ENCODE measurements at places on chromosomes 11 and 22.

- DNase-seq: no peak
Measured at GRCh38 chr11:61181489-61181888, 20.3 kb upstream of the VPS37C start.

GRCh38 chr11:128900468-128900867 lies 9.3 kb downstream of the KCNJ5 start:
- DNase-seq: no peak

DNA sequence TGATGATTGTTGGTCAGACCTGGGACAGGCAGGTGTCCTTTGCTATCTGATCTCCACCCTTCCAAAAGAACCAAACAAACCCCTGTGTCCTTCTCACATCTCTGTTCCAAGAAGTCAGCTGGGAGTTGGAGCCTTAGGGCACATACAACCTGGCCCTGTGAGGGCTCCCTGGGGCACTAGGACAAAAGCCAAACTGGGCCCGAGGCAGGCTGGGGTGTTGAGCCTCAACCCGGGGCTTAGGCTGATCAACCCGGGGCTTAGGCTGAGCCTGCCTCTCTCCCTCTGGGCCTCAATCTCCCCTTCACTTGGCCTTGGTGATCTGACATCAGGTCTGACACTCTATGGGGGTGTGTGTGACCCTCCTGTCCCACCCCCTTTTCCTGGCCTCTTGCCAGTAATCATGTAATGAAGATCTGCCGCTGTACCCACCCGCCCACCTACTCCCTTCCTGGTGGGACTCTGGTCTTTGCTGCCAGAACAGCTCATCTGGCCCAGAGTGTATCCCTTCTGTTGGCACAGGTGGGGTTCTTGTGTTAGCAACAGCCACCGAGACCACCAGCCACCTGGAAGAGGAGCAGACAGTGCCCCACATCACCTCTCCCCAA lies 22.8 kb upstream of the UVRAG start:
- no peak for DNase-seq

DNA sequence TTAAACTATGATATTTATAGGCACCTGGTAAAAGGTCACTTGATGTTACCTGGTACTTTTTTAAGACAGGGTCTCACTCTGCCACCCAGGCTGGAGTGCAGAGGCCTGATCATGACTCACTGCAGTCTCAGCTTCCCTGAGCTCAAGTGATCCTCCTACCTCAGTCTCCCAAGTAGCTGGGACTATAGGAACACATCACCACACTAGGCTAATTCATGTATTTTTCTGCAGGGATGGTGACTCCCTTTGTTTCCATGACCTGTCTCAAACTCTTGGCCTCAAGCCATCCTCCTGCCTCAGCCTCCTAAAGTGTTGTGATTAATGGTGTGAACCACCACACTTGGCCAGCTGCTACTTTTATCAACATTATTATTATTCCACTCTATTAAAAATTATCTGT lies 47.6 kb downstream of the OR4C45 start:
- DNase-seq: no peak

DNA sequence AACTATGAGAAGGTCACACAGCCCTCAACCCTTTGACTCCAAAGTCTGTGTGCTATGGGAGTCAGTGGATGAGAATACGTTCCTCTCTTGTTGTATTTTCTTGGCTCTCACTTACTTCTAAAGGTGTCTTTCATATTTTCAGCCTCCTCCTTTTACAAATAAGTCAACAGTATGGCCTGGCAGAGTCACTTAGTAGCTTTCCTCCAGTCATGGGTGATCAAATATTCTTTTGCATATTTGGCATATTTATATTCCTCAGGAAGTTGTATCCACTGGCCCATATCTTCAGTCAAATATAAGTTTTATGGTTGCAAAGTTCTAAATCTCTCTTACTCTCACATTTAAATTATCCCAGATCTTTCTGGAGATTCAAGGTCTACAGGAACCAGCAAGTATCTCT lies 327.5 kb downstream of the ETS1 start:
- DNase-seq: no peak

- no peak for DNase-seq
Measured at GRCh38 chr11:103315248-103315647, 206.0 kb downstream of the DYNC2H1 start.

- no peak for DNase-seq
Measured at GRCh38 chr22:38843657-38844314, at the start of gene NPTXR. TSS of gene NPTXR (minus strand) at chr22:38844028.

- no peak for DNase-seq
Measured at GRCh38 chr11:44333271-44334218, 23.6 kb upstream of the ALX4 start.

DNA sequence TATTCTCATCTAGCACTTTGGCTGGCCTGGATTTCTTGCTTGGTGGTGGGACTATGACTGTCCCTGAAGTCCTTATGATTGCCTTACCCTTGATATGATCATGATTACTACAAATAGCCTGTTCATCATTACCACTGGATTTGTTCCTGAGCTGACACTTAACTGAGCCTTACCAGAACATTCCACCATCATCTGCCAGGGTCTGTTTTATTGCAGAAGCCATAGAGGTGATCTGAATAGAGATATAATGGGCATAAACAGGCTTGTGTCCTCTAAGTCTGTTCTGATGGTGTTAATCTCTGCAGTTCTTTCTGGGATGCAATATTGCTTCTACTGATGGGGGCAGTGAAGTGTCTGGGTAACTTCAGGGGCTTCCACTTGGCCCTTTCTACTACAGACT lies 12.4 kb upstream of the ALG8 start:
- DNase-seq: no peak

DNA sequence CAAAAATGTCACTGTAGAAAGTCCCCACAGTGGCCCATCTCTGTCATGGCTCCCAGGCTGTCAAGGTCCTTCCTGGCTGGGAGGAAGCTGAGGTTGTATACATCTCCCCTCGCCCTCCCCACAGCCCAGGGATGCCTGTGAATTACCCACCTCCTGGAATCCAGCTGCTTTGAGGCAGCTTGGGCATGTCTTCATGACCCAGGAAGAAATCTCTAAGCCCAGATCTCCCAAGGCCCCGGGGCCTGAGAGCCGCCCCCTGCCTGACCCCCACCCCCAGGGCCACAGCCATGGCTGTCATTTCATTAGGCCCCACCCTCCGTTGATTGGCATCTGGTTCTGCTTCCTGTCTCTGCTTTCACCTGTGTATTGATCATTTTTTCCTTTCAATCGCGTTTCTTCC lies 207.5 kb downstream of the TBC1D22A start:
- no peak for DNase-seq

DNA sequence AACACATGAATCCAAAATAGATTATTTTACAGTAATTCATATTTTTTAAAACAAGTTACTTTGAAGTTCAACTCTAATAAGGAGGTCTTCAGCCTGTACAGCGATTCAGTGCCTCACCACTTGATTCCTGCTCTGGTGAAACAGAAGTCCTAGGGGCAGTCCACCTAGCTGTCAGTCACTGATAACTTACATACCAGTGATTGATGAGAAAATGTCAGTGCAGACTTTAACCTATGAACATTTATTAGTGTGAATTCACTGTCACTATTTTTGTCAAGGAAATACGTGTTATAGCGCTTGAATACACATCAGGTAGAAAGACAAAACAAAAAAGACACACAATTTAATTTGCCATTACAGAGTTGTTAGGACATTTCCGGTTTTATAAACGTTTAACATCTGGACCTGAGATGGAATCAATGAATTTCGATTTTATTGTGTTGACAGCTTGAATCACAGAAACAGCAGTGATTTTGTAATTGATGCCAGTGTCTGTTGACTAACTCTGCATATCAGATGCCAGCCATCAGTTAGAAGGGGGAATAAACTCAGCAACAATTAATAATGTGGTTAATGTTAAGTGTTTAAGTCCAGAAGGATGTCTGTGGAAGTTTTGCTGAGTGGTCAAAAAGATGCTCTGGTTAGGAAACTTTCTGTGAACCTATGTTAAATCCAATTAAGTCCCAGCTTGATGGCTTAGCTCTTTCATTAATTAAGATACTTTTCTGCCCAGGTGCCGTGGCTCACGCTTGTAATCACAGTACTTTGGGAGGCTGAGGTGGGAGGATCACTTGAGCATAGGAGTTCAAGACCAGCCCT lies 34.5 kb downstream of the ELF5 start:
- no peak for DNase-seq

DNA sequence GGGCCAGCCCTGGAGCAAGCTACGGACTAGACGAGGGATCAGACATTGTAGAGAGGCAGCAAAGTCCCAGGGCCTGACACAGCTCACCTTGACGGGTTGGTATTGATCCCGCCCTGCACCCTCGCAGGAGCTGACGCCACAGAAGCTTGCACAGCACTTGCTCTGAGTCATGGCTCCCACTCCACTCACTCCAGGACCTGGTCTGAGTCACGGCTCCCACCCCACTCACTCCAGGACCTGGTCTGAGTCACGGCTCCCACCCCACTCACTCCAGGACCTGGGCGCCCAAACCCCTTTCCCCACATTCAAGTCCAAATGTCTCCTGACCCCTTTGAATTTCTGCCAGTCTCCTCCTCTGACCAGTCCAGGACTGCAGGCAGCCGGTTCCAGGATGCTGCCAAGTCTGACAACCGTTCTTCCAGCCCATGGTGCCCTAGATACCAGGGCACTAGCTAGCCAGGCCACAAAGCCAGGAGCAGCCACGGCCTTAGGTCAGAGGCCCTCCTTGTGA lies 6.0 kb upstream of the PNPLA5 start:
- DNase-seq: no peak

DNA sequence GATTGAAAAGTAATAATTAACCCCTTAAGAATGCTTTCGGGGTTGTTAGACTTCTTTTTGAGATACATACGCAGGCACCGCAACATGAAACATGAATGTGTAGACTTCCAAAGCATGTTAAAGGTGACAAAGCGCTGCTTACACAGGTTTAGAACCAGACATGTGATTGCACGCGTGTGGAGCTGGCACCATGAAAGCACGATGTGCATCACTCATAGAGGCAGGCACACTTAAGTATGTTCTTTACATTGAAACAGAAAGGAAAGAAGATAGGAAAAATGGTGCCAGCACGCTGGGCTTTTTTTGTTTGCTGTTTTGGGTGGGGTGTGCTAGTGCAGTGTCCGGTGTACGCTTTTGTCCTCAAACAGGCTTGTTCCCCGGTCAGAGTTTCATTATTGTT lies 83.6 kb upstream of the PPARA start:
- no peak for DNase-seq

DNA sequence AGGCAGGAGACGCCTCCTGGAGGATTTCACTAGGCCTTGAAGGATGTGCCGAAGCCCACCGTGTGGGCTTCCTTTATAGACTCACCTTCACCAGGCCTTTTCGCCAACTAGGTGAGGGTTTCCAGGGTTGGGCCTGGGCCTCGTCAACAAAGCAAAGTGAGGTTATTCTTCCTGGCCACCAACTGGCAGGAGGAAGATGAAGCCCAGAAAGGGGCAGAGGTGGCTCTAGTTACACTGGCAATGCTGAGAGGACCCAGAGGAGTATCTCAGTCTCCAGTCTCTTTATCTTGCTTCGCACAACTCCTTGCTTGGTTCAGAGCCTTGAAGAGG lies 404 bp upstream of the RELT start:
- DNase-seq: no peak

- DNase-seq: no peak
Measured at GRCh38 chr11:131279654-131280384, 90.6 kb upstream of the NTM start.

GRCh38 chr11:76680518-76681425 lies 10.2 kb upstream of the LRRC32 start:
- DNase-seq: peak; percentile 80

DNA sequence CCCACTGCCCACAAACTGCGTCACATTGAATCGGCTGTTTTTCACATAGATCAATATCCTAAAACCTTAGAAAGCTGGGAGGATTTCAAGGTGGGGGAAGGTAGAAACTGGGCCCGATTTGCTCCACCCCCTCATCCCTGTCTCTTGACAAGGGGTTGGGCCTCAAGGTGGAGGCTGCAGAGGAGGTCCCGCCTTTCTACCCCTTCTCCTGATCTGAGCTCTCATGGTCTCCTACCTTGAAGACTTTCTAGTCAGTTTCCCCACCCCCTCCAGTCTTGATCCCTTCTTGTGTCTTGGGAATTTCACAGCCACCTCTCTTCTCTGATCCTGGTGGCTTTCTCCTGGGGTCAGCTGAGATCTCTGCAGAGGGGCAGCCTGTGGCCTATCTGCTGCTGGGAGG lies 4.5 kb upstream of the STARD10 start:
- no peak for DNase-seq

DNA sequence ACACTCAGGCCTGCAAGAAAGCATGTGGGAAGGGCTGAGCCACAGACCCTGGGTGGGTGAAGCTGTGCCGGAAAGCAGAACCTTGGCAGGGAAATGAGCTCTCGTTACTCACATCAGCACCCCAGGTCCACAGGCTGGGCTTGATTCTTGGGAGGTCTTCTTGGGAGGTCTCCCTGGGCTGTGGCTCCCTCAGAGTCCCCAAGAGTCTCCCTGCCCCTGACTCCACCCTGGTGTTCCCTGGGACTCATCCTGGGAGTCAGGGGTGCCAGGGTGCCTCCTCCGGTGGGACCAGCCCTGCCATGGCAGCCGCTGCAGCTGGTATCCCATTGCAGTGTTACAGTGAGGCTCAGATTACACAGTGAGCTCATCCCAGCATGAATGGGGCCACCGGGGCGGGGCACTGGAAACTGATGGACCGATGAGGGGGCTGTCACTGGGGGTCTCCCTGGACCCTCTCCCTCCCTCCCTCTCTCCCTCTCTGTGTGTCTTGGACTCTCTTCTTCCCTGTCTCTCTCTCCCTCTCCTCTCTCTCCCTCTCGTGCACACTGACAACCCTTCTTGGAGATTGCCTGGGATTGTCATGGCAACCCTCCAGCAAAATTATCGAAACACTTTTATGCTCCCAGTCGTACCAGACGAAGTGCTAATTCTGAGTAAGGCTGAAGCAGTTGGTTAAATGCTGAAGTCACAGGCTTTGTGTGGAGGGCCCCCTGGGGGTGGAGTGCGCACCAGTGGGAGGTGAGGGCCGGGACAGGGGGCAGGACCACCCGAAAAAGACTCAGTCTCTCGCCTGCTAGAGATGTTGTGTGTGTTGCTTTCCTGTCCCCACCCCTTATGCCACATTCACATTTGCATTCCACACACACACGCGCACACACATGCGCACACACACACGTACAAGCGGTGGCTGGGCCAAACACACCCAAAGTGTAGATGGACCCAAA lies 8.6 kb upstream of the C11orf96 start:
- no peak for DNase-seq

DNA sequence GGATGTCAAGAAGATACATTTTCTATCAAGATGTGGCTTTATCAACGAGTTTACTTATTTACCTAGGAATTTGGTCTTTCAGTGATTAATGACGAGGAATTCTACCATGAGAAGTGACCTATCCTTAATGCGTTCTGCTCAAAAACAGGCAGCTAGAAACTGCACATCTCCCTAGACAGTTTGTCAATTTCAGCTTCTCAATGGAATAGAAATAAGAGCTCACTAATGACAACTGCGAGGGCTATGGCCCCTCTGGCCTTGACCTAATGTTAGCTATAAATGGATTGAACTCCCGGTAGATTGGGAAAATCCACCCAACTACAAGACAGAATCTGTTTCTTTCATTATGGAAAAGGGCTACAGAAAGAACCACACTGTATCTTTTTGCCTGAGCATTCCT lies 223.4 kb downstream of the CADM1 start:
- DNase-seq: no peak

GRCh38 chr22:46296257-46297150 lies at the start of gene GTSE1:
TSS of gene GTSE1 (plus strand) at chr22:46296870. CDS start at chr22:46297401, 531 bp downstream.
- peak; percentile 97 for DNase-seq

All from type B pancreatic cell (in vitro differentiated cells).